Epithelial cell of umbilical artery (primary cell): ENCODE measurements at places on chromosomes 6 and 20. TPM values are rescaled to one million over a fixed set of nuclear protein-coding genes. Genes with fewer than 3 reads are reported as not detected.

HLA-DMA gene
- 0.32 and 2.1 TPM in 2 replicates for total RNA-seq

DACT2 gene
- not detected in 2 replicates for total RNA-seq

SAPCD1 gene
- total RNA-seq: 0.65 TPM in 1 of 2 replicates, not detected in the other

GINM1 gene
- total RNA-seq: 39.6 and 59.3 TPM in 2 replicates

SRSF12 gene
- total RNA-seq: under 0.01 TPM in 1 of 2 replicates, not detected in the other

GUCA1A gene
- not detected in 2 replicates for total RNA-seq

NKX2-4 gene
- not detected in 2 replicates for total RNA-seq

PLEKHG1 gene
- total RNA-seq: 27.6 and 32.2 TPM in 2 replicates

RNF5 gene
- 44.2 and 47.7 TPM in 2 replicates for total RNA-seq

CNR1 gene
- total RNA-seq: not detected in 2 replicates

AHCY gene
- total RNA-seq: 124 and 130 TPM in 2 replicates

FAM83D gene
- total RNA-seq: 21.1 and 43.8 TPM in 2 replicates

C6orf120 gene
- total RNA-seq: 25.7 and 26.3 TPM in 2 replicates

SSTR4 gene
- total RNA-seq: not detected in 2 replicates

MMP24 gene
- total RNA-seq: 0.32 and 0.46 TPM in 2 replicates
